PC-9 (cell line): ENCODE measurements at places on chromosomes 1 and 21. TPM values are rescaled to one million over a fixed set of nuclear protein-coding genes. Genes with fewer than 3 reads are reported as not detected.

- no peak overlapping the region for H3K4me3 ChIP-seq
- H3K36me3 ChIP-seq, result no peaks in the 10 kb centered on the region
- H3K27ac ChIP-seq, result no peak overlapping the region
- no peak for DNase-seq
Observed at GRCh38 chr1:5835179-5835562, 157.1 kb downstream of the NPHP4 start.

DNA sequence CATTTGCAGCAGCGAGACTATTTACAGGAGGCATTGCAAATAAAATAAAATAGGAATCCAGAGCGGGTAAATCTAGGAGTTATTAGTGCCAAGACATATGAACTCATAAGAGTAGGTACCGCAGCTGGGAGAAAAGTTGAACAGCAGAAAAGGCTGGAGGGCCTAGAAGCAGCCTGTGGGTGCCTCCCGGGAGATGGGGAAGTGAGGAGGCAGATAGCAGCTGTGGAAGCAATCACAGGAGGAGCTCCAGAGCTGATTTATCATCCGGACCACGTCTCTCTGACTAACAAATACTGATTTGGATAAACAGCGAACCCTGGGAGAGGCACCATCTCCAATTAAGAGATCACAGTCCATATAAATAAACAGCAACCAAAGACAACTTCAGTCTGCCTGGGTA, 64.6 kb downstream of the BRINP2 start:
- no peak overlapping the region for H3K27ac ChIP-seq
- no peaks in the 10 kb centered on the region for H3K4me1 ChIP-seq
- H3K4me3 ChIP-seq, result no peak overlapping the region

- no peak for DNase-seq
- H3K27ac ChIP-seq, result no peak overlapping the region
- H3K27me3 ChIP-seq, result no peaks in the 10 kb centered on the region
- peaks cover 13% of the 10 kb centered on the region for H3K4me1 ChIP-seq
- no peaks in the 10 kb centered on the region for H3K36me3 ChIP-seq
Observed at GRCh38 chr1:59819566-59820438, 5.1 kb downstream of the HOOK1 start.

- no peak overlapping the region for H3K4me3 ChIP-seq
- no peaks in the 10 kb centered on the region; the same call in 1 of the 2 replicates for H3K36me3 ChIP-seq
- no peaks in the 10 kb centered on the region for H3K27me3 ChIP-seq
- DNase-seq, result no peak
Observed at GRCh38 chr21:46253610-46254124, 25.1 kb upstream of the LSS start.

DNA sequence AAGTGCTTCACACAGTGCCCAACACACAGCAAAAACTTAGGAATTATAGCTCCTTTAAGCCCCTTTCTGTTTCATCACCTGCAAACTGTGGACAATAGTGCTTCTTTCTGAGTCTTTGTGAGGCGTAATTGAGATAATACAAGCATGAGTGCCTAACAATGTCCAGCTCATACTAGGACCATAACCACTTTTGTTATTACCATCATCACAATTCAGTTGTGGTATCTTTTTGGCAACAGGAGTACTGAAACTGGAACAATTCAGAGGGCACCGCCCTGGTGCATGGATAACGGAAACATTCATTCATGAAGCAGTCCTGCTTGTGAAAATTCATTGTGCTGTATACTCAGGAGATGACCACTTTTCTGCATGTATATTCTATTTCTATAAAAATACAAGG, 18.2 kb downstream of the DNAJC11 start:
- H3K36me3 ChIP-seq, result no peaks in the 10 kb centered on the region
- H3K4me1 ChIP-seq, result no peaks in the 10 kb centered on the region
- DNase-seq, result no peak
- no peak overlapping the region for H3K4me3 ChIP-seq
- no peaks in the 10 kb centered on the region for H3K27me3 ChIP-seq
- no peak overlapping the region for H3K27ac ChIP-seq

DNA sequence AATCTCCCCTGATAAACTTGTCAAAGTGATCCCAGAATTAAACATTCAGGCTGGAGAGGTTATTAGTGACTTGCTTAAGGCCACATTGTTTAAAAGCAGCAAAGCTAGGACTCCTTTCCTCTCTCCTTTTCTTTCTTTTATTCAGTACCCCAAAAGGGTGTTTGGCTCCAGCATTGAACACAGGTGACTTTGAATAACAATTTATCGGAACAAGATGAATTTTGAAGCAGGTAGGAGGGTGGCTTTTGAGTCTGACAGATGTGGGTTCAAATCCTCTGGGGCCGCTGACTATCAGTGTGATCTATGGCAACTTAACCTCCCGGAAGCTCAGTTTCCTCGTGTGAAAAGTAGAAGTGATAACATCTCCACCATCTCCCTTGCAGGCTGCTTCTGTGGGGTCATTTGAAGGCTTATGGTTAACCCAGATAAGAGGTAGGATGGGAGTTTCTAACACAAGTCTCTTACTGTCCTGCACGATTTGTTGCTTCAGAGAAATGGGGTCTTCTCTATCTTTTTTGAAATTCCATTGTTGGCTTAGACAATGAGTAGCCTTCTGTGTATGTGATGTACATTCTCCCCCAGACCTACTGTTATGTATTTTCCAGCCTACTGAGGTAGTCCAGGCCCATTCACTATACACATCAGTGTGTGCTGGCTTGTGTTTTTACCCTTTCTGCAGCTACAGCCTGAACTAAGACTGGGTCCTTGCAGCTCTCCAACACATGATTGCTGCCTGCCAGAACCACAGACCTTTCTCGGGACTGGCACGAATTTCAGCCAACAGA, 29.0 kb downstream of the JUN start:
- DNase-seq, result no peak
- peaks cover 41% of the 10 kb centered on the region for H3K4me1 ChIP-seq
- peak overlapping the region; percentile 66 for H3K27ac ChIP-seq
- H3K4me3 ChIP-seq, result no peak overlapping the region
- H3K36me3 ChIP-seq, result no peaks in the 10 kb centered on the region

DNA sequence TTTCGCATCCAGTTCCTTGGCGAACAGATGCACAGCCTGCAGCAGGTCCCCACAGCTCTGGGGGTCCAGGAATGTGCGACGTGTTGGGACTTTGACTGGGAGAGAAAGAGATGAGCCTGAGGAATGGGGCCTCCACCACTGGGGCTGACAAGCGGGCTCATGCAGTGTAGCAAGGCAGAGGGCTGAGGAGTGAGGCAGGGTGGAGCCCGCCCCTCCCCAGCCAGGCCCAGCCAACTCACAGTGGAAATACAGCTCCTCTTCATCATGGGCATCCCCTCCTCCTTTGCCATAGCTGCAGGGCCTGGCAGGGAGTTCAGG, 30.7 kb downstream of the CDCA8 start:
- DNase-seq, result no peak
- H3K4me3 ChIP-seq, result no peak overlapping the region
- no peaks in the 10 kb centered on the region for H3K36me3 ChIP-seq
- no peak overlapping the region for H3K27ac ChIP-seq
- no peaks in the 10 kb centered on the region for H3K4me1 ChIP-seq

DNA sequence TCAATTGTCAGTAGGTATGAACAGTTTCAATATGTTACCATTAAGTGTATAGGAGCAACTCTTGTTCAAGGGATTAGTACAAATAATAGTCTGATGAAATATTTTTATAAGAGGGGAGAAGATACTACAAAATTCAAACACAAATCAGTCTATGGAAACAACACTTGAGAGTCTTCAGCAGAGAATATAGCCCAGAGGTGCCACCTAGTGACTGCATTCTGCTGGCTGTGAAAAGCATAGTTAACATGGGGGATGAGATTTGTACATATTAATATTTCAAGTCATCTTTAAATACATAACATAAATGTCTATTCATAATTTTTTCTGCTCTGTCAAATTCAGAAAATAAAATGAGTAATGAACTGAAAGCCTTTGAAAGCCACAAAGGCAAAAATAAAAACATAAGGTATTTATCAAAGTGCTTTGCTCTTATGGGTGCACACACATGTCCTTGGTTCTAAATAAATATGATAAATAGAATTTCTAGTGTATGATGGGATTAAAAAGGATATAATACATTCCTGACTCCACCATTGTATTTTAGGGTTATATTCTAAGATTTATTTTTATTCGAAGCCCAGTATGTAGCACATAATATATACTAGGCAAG, 440.9 kb upstream of the ZRANB2 start:
- no peaks in the 10 kb centered on the region for H3K27me3 ChIP-seq
- H3K27ac ChIP-seq, result no peak overlapping the region
- no peaks in the 10 kb centered on the region for H3K4me1 ChIP-seq
- H3K36me3 ChIP-seq, result no peaks in the 10 kb centered on the region

- H3K36me3 ChIP-seq, result no peaks in the 10 kb centered on the region
- H3K27ac ChIP-seq, result no peak overlapping the region
- no peaks in the 10 kb centered on the region for H3K27me3 ChIP-seq
- H3K4me3 ChIP-seq, result no peak overlapping the region
- DNase-seq, result peak; percentile 52
Observed at GRCh38 chr1:162056043-162056442, 13.4 kb upstream of the NOS1AP start.

- DNase-seq, result no peak
- no peak overlapping the region for H3K4me3 ChIP-seq
- no peaks in the 10 kb centered on the region for H3K36me3 ChIP-seq
- H3K4me1 ChIP-seq, result no peaks in the 10 kb centered on the region
Observed at GRCh38 chr1:203219934-203220333, 9.5 kb downstream of the CHIT1 start.

DNA sequence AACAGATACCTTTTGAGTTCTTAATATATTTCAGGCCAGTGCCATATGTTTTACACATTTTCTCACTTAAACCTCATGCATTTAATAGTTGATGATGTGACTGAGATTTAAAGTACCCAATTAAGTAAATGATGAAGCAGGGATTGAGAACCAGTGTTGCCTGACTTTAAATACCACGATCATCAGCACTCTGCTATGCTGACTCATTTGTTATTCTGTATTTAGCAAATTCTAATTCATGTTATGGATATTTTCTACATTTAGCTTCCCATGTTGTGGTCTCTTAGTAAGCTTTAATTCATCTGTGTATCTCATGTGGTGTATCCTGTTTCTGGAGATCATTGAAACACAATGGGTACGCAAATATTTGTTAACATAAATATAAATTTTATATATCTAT, 363.0 kb downstream of the PTBP2 start:
- H3K36me3 ChIP-seq, result no peaks in the 10 kb centered on the region
- H3K27me3 ChIP-seq, result no peaks in the 10 kb centered on the region
- DNase-seq, result no peak
- no peak overlapping the region for H3K4me3 ChIP-seq

- H3K27ac ChIP-seq, result no peak overlapping the region
- no peaks in the 10 kb centered on the region for H3K4me1 ChIP-seq
- DNase-seq, result no peak
- no peaks in the 10 kb centered on the region for H3K27me3 ChIP-seq
Observed at GRCh38 chr1:68429233-68429808, 20.4 kb downstream of the RPE65 start.

DNA sequence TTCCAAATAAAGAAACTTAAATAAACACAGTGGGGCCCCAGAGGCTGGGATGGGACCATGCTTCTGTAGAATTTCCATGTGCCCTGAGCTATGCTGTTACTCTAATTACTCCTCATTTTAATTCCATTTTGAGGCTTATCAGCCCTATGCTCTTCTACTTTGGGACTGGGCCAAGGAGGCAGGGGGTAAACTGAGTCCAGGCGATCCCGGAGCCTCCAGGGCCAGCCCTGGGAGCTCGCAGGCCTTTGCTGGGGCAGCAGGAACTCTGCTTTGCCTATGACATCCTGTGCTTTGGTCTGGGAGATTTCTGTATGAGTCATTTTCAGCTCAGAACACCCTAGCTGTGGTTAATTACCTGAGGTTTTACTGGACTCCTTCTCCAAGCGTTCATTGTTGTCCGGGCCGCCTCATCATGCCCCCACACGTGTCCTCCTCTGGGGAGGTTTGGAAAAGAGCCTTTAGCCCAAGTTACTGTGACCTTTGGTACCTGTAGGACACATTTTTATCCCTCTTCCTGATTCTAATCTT, 95.7 kb downstream of the RHOU start:
- no peaks in the 10 kb centered on the region for H3K36me3 ChIP-seq
- no peak overlapping the region for H3K27ac ChIP-seq
- H3K27me3 ChIP-seq, result peaks cover 53% of the 10 kb centered on the region
- no peak for DNase-seq
- no peaks in the 10 kb centered on the region for H3K4me1 ChIP-seq

GRCh38 chr1:93577536-93578432, 103.9 kb downstream of the BCAR3 start:
- H3K4me3 ChIP-seq, result no peak overlapping the region
- peaks cover 47% of the 10 kb centered on the region for H3K4me1 ChIP-seq
- 0 out of 2 replicates have a peak overlapping the region, but pooled peaks have one; percentile 83 for H3K27ac ChIP-seq
- peaks cover 79% of the 10 kb centered on the region for H3K36me3 ChIP-seq
- no peak for DNase-seq
- H3K27me3 ChIP-seq, result no peaks in the 10 kb centered on the region

DNA sequence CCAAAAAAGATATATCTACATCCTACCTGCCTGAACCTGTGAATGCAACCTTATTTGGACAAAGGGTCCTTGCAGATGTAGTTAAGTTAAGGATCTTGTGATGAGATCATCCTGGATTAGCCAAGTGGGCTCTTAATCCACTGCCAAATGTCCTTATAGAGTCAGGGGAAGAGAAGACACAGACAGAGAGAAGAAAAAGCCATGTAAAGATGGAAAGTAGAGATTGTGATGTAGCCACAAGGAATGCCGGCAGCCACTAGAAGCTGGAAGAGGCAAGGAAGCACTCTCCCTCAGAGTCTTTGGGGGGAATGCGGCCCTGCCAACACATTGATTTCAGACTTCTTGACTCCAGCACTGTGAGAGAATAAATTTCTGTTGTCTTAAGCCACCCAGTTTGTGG, 16.2 kb downstream of the HSD11B1 start:
- no peaks in the 10 kb centered on the region for H3K36me3 ChIP-seq
- H3K4me1 ChIP-seq, result 0 out of 2 replicates have a peak, but pooled peaks cover under 1% of the 10 kb centered on the region
- H3K27me3 ChIP-seq, result no peaks in the 10 kb centered on the region
- no peak overlapping the region for H3K4me3 ChIP-seq
- H3K27ac ChIP-seq, result no peak overlapping the region

RGS4 gene
- not detected in 2 replicates for total RNA-seq

FAM167B gene
- total RNA-seq, result 1.6 and 2.2 TPM in 2 replicates

GCSAML gene
- total RNA-seq, result not detected in 2 replicates

TBX15 gene
- not detected in 2 replicates for total RNA-seq

TXNDC12 gene
- total RNA-seq, result 61.3 and 77.3 TPM in 2 replicates

TMEM52 gene
- total RNA-seq, result 7.4 and 8.5 TPM in 2 replicates

KMO gene
- total RNA-seq, result 0.07 TPM in 1 of 2 replicates, not detected in the other
